ENCODE measurements at places on chromosomes 7 and 10. TPM values are rescaled to one million over a fixed set of nuclear protein-coding genes. Genes with fewer than 3 reads are reported as not detected.

DNA sequence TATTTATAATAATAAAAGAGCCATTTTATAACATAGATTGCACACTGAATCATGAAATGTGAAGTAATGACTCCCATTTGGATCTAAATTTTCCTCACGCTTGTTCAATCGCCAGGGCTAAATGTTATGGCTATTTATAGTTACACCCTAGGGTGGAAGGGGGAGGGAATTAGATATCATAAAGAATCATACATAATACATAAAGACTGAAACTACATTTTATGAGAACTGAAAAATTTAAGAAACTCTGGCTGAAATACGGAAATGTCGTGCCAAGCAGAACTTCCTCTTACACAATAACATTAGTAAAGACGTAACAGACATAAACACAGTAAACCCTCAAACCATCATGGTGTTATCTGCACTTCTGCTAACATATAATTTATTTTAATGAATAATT is 327.5 kb upstream of the PHF14 start:
- no peak for DNase-seq
- no peaks in the 10 kb centered on the region for H3K36me3 ChIP-seq
- H3K27me3 ChIP-seq: no peaks in the 10 kb centered on the region
- peak overlapping the region; percentile 58 for H3K4me3 ChIP-seq

CDHR1 gene
- total RNA-seq: 3.3 TPM

GRCh38 chr7:143384148-143384547 is 3.0 kb downstream of the ZYX start:
- H3K36me3 ChIP-seq: no peaks in the 10 kb centered on the region
- no peak overlapping the region for H3K4me3 ChIP-seq
- no peak for DNase-seq

ANXA8 gene
- total RNA-seq: not detected

GRCh38 chr7:129066290-129067131 is 11.6 kb upstream of the TNPO3 start:
- no peak for DNase-seq
- H3K27ac ChIP-seq: no peak overlapping the region
- H3K27me3 ChIP-seq: peaks cover 14% of the 10 kb centered on the region
- no peaks in the 10 kb centered on the region for H3K36me3 ChIP-seq
- peaks cover 16% of the 10 kb centered on the region for H3K4me1 ChIP-seq

BTBD16 gene
- not detected for total RNA-seq

GRCh38 chr10:127338399-127339110 is 142.2 kb upstream of the INSYN2A start:
- H3K27me3 ChIP-seq: peaks cover 4% of the 10 kb centered on the region
- no peaks in the 10 kb centered on the region for H3K4me1 ChIP-seq
- H3K4me3 ChIP-seq: no peak overlapping the region
- no peaks in the 10 kb centered on the region for H3K36me3 ChIP-seq
- DNase-seq: no peak

MKI67 gene
- 270 TPM for total RNA-seq

DNA sequence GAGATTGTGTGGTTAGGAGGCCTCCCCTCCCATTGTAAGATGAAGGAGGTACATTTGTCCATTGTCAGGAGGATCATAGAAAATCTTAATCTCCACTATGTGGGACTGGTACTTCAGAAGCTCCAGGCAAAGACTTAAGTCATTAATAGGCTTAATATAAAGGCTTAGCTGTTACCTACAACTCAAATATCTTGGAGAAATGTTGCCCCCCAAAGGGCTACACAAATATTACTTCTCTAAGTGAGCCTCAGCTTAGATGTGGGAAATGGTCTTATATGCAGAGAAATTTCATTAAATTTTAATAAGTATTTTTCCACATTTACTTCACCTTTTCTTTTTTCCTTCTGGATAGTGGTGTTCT is 27.2 kb downstream of the TAS2R41 start:
- no peak for DNase-seq
- no peak overlapping the region for H3K4me3 ChIP-seq
- peaks cover 14% of the 10 kb centered on the region for H3K27me3 ChIP-seq
- no peaks in the 10 kb centered on the region for H3K4me1 ChIP-seq
- no peak overlapping the region for H3K27ac ChIP-seq

HGF gene
- 0.53 TPM for total RNA-seq

DNA sequence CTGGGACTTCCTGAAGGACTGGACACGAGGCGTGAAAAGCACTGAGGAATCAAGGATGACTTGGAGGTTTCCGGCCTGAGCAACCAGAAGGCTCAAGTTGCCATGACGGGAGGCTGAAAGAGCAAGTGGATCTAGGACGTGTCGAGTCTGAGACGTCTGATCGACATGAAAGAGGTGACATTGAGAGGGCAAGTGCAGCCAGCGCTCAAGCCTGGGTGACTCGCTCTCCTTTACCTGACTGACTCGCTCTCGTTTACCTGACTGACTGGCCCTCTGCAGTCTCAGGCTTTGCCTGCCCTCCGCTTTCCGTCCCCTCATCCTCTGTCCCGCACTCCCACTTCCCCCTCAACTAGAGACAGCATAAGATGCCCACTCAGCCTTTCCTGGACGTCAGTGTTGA is 202.6 kb upstream of the FRMD4A start:
- H3K4me1 ChIP-seq: peaks cover 74% of the 10 kb centered on the region
- no peak for DNase-seq
- peaks cover 17% of the 10 kb centered on the region for H3K36me3 ChIP-seq
- no peaks in the 10 kb centered on the region for H3K27me3 ChIP-seq
- no peak overlapping the region for H3K4me3 ChIP-seq

DNA sequence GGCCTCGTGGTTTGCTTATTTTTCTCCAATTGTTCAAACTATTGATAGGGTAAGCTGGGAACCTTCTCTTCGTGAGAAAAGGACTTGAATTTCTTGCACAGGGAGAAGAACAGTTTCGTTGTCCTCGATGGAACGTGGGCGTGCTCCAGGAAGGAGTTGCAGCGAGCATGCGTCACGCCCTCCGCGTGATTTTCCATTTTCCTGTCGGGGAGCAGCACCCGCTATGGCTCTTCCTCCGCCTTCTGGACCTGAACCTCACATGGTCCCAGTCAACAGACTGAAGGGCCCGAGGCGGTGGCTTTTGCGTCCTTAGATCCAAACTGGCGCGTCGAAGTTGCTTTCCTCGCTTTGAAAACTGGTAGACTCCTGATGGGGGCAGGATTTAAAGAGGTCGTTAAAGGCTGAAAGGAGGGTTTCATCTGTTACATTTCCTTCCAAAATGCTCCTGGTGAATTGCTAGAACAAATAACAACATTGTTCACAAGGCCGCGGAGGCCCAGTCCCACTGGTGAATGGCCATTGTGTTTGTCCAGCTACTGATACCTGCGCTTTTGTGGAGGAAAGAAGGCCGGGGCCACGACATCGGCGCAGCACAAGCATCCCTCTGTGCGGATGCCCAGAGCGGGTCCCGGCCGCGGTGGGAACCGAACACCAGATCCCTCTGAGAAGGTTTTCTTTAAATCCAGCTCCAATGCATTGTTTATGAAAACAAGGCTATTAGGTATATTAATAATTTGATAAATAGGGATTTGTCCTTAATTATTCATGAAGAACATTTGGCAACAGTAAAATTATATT is 75.9 kb downstream of the EBF3 start:
- no peaks in the 10 kb centered on the region for H3K27me3 ChIP-seq
- no peak overlapping the region for H3K4me3 ChIP-seq
- no peaks in the 10 kb centered on the region for H3K36me3 ChIP-seq
- H3K4me1 ChIP-seq: no peaks in the 10 kb centered on the region
- no peak for DNase-seq

ZNF853 gene
- 0.56 TPM for total RNA-seq

NUTM2B gene
- total RNA-seq: 0.78 TPM

- H3K27ac ChIP-seq: no peak overlapping the region
- H3K36me3 ChIP-seq: no peaks in the 10 kb centered on the region
- no peaks in the 10 kb centered on the region for H3K4me1 ChIP-seq
- no peaks in the 10 kb centered on the region for H3K27me3 ChIP-seq
Measured at GRCh38 chr10:115052226-115052625, 40.9 kb upstream of the ATRNL1 start.

- peaks cover 30% of the 10 kb centered on the region for H3K4me1 ChIP-seq
- no peak for DNase-seq
- peak overlapping the region; percentile 69 for H3K4me3 ChIP-seq
- peak overlapping the region; percentile 76 for H3K27ac ChIP-seq
- H3K36me3 ChIP-seq: no peaks in the 10 kb centered on the region
Measured at GRCh38 chr10:112525200-112525599, 78.2 kb downstream of the VTI1A start.

- H3K4me1 ChIP-seq: no peaks in the 10 kb centered on the region
- H3K27me3 ChIP-seq: peaks cover 4% of the 10 kb centered on the region
- H3K36me3 ChIP-seq: no peaks in the 10 kb centered on the region
Measured at GRCh38 chr7:143444785-143445184, 1.5 kb downstream of the TAS2R60 start.

IKZF1 gene
- 290 TPM for total RNA-seq

IGFBP1 gene
- not detected for total RNA-seq

DNA sequence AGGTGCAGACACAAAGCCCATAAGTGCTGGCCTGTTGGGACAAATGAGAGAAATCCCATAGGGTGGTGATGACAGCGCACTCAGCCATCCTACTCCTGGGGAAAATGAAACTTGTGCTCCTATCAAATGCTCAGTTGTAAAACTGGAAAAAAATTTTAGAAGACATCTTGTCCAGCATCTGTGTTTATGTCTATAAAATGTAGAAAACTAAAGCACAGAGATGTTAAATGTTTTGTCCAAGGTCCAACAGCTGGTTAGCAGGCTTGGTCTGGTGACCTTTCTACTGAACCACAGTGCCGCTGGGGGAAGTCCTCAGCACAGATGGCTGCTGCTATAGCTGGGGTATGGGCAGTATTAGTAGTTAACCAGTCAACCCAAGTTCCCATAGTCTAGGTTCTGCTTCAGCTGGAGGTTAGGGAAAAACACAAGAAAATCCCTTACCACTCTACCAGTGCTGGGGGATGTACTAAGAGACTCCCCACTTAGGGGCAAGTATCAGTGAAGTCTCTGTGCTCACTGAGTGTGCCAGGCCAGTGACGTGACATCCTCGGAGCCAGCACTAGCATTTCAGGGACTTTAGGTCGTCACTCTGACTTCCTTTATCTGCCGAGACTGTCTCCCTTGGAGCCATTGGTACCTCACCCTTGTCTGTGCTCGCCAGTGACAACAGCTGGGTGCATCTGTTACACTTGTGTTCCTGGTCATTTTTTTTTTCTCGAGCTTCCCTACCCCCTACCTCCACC is 1.9 kb downstream of the TSPAN33 start:
- H3K4me1 ChIP-seq: peaks cover 10% of the 10 kb centered on the region
- no peaks in the 10 kb centered on the region for H3K36me3 ChIP-seq
- DNase-seq: no peak
- peak overlapping the region; percentile 79 for H3K4me3 ChIP-seq

GRCh38 chr7:12757443-12757842 is 70.0 kb downstream of the ARL4A start:
- DNase-seq: no peak
- no peak overlapping the region for H3K4me3 ChIP-seq
- H3K27me3 ChIP-seq: peaks cover 3% of the 10 kb centered on the region

ELOVL3 gene
- total RNA-seq: not detected

GPR15LG gene
- total RNA-seq: not detected

- peaks cover 5% of the 10 kb centered on the region for H3K4me1 ChIP-seq
- H3K27me3 ChIP-seq: no peaks in the 10 kb centered on the region
Measured at GRCh38 chr7:7099584-7100014, 82.7 kb upstream of the C1GALT1 start.

DNA sequence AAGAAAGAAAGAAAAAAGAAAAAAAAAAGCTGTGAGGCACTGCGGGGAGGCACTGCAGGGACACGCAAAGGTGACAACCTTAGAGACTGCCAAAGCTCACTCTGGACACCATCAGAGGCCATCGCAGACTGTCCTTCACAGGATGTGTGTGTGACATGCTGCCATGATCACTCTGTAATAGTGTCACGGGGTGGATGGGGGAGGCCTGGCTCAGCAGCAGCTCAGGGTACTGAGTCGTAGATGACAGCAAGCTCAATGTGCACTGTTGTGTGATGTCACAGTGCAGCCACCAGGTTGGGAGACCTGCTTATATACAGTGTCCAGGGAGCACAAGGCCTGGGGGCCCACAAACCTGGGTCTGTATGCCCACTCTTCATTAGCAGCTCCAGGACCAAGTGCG is 83.3 kb downstream of the SLIT1 start:
- H3K36me3 ChIP-seq: no peaks in the 10 kb centered on the region
- no peak overlapping the region for H3K27ac ChIP-seq
- peaks cover 9% of the 10 kb centered on the region for H3K4me1 ChIP-seq
- no peak overlapping the region for H3K4me3 ChIP-seq
- DNase-seq: no peak

DNA sequence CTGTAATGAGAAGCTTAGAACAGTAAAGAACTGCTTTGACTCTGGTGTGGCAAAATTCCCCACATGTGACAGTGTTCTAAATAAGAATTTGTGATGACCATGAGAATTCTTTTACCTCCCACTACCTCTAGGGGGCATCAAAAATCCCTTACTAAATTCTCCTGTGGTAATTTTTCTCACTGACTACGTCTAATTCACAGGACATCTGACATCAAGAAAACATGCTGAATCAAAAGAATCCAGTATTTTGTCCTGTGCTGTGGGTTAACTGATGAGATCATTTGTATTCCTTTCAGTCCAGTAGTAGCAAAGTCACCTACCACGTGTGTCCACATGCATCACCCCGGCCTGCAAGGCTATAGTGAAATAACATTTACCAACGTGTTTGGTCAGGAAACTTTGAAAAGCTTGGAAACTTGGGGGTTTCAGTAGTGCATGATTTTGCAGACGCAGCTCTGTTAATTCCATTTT is 103.8 kb downstream of the ATE1 start:
- no peak for DNase-seq
- no peak overlapping the region for H3K27ac ChIP-seq
- H3K4me3 ChIP-seq: no peak overlapping the region
- no peaks in the 10 kb centered on the region for H3K27me3 ChIP-seq
- H3K36me3 ChIP-seq: no peaks in the 10 kb centered on the region

FAM13C gene
- not detected for total RNA-seq

DNA sequence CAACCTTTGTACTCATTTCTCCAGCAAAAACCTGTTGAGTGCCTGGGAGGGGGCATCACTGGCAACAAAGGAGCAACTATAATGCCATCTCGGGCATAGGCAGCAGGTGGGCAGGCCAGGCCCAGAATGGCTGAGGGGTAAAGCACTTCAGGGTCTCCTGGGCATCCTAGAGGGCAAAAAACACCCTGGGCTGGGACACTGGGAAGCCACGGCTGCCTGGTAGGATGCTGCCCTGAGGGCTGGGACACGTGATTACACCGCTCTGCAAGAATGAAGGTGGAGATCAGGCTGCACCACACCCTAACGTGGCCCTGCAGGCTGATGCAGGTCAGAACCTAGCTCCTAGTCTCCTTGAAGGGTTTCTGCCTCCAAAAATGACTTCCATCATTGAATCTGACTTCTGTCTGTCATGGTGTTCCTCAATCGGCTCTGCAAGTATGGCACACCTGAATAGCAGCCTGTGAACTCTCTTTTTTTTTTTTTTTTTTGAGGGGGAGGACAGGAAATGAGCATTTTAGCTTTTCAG is 4.5 kb upstream of the TRAPPC14 start:
- H3K36me3 ChIP-seq: no peaks in the 10 kb centered on the region
- peaks cover 29% of the 10 kb centered on the region for H3K27me3 ChIP-seq
- H3K27ac ChIP-seq: no peak overlapping the region
- no peak overlapping the region for H3K4me3 ChIP-seq

COL17A1 gene
- not detected for total RNA-seq

All from natural killer cell treated with Interleukin-12 subunit alpha and Interleukin-12 subunit beta and Interleukin-15 and Interleukin-18, amount 100 ng/mL, for 72 hours (primary cell).